Tibial nerve (tissue), 4 donors: ENCODE measurements at places on chromosomes 16 and 17.

DNA sequence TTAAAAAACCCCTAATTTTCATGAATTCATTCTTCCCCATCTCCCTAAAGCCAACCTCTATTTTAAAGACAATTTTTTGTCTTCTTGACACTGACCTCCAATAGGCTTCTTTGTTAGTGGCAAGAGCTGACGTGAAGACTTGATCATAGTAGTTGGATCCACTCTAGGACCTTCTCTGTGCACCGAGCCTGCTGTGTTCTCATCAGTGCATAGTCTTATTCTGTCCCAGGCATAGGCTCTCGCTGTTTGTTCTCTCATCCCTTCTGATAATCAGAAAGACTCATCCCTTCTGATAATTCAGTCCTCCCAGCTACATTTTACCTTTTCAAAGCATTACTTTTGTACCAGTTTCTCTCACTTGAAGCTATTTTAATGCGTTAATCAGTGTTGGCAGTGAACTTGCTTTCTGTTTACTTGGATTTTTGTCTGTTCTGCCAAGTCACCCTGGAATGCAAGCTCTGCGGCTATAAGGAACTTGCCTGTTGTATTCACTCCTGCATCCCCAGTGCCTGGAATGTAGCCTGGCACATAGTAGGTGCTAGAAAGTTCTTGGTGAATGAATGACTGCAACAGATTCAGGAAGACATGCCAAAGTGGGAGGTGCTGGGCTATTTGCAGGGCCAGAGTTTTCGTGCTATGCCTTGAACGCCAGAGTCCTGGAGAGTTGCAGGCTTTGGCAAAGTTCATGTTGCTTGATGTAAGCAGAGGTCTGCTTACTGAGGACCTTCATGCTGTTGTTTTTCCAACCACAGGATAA, 147.6 kb upstream of the MPHOSPH6 start:
- H3K27ac ChIP-seq: no peak overlapping the region

DNA sequence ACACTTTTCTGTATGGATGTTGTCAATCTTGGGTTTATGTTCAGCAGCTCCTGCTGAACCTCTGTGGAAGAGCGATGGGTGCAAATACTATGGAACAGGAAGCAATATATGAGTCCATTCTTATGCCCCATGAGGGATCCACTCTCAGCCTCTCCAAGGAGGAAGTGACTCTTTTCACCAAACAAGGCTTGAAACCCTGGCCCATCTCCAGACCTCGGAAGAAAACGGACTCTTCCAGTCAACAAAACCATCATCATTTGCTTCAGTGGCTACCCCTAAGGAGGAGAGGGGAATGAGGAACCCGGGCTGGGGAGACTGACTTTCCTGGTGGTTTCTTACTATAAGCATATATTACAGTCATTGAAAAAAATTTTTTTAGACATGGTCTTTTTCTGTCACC, 206.2 kb downstream of the AXIN2 start:
- no peak for DNase-seq
- no peak overlapping the region for H3K27ac ChIP-seq
- H3K4me1 ChIP-seq: no peaks in the 10 kb centered on the region

DNA sequence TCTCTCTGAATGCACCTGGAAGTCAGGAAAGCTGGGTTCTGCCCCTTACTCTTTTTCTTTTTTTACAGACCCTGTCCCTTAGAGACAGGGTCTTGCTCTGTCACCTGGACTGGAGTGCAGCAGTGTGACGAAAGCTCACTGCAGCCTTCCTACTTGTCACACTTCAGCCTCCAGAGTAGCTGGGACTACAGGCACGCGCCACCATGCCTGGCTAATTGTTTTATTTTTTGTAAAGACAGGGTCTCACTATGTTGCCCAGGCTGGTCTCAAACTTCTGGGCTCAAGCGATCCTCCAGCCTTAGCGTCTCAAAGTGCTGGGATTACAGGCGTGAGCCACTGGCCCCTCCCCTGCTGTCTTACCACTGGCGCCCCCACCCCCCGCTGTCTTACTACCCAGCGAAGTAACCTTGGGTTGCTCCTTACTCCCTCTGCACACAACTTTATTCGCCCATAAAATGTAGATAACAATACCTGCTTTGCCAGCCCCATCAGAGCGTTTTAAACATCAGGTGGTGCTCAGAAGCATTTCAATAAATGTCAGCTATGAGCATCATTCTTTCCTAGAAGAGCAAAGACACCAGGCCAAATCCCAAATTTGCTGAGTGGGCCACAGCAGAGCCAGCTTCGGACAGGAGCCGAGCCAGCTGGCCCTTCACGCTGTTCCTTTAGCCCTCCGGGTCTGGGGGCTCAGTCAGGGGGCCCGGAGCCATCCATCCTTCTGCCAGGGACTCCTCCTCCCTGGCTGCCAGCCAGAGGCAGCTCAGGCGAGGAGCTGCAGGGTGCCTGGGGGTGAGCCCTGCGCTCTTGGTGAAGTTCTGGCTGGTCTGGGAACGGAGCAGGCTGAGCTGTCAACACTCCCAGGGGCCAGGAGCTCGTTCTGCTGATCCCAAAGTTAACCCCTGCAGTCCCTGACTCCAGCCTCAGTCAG, 24.4 kb downstream of the SRL start:
- H3K4me3 ChIP-seq: no peak overlapping the region
- DNase-seq: no peak
- H3K27me3 ChIP-seq: no peaks in the 10 kb centered on the region

GRCh38 chr16:89565506-89566372, 5.3 kb downstream of the RPL13 start:
- H3K27ac ChIP-seq: no peak overlapping the region
- DNase-seq: no peak
- peaks cover 56% of the 10 kb centered on the region for H3K4me1 ChIP-seq
- peaks cover 5% of the 10 kb centered on the region for H3K36me3 ChIP-seq

DNA sequence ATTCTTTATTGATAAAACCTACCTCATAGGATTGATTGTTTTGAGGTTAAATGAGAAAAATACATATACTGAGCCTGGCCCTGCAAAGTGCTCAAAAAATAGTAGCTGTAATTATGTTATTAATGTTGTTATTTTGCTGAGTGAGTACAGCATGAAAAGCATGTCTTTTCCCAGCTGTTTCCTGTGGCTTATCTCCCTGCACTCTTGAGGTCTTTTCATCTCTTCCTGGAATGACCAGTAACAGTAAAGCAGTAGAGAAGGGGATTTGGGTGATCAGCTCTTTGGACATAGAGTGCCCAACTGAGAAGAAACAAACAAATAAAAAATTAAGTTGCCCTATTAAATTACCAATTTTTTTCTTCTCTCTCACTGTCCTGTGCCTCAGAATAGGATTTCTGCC, 53.7 kb downstream of the NFAT5 start:
- no peaks in the 10 kb centered on the region for H3K4me1 ChIP-seq
- no peak for DNase-seq
- no peaks in the 10 kb centered on the region for H3K27me3 ChIP-seq
- H3K27ac ChIP-seq: peak overlapping the region; percentile 56

- no peaks in the 10 kb centered on the region for H3K27me3 ChIP-seq
- H3K4me3 ChIP-seq: no peak overlapping the region
- H3K36me3 ChIP-seq: no peaks in the 10 kb centered on the region
- no peaks in the 10 kb centered on the region for H3K4me1 ChIP-seq
- peak overlapping the region; percentile 41 for H3K27ac ChIP-seq
Measured at GRCh38 chr17:17778308-17779014, 58.3 kb downstream of the SREBF1 start.

DNA sequence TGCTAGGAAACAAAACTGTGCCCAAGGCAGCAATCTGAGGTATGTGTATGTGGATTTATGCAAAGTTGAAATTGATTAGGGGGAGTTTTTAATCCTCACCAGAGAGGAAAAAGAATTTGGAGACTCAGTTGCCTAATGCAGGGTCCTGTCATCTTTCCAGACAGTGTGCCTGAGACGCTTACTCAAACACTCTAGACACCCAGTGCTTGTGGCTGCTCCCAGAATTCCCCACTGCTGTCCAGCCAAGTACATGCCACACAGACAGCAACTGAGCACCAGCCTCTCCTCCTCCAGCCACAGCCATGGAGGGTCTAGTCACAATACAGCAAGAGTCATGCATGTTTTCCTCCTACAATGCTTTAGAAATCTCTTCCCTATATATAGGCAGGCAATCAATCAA, 118.1 kb downstream of the HIC1 start:
- no peaks in the 10 kb centered on the region for H3K27me3 ChIP-seq
- DNase-seq: no peak
- H3K4me1 ChIP-seq: peaks cover 27% of the 10 kb centered on the region
- no peak overlapping the region for H3K4me3 ChIP-seq
- H3K36me3 ChIP-seq: no peaks in the 10 kb centered on the region

DNA sequence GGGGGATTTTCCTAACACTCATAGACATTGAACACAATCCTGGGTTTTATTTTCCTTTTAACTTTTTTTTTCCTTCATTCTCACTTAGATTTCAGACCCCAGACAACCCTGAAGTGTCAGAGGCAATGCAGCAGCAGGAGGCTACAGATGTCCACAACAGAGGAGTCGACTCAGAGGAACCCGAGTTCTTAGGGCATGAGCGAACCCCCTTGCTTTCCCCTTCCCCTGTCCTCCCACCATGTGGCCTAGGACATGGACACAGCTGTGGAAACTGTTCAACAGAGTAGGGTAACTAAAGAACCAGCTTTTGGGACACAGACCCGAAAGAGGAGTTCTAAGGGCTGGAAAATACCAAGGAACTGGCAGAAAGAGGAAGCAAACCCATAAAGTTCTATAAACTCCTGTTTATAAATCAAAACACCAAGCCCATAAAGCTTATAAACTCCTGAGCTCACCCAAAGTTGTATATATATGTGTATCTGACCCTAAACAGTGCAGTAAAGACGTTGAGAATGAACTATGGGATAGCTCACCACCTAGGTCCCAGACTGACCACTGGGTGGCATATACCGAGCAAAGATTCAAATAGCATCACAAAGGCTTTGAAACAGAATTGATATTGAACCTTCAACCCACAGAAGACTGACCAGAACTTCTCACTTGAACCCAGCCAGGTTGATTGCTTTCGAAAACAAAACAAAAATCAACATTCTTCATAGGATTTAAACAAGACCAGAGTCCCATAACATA, 33.9 kb downstream of the CMTM4 start:
- no peak for DNase-seq
- no peaks in the 10 kb centered on the region for H3K4me1 ChIP-seq
- H3K27me3 ChIP-seq: no peaks in the 10 kb centered on the region
- no peak overlapping the region for H3K4me3 ChIP-seq
- H3K27ac ChIP-seq: no peak overlapping the region

DNA sequence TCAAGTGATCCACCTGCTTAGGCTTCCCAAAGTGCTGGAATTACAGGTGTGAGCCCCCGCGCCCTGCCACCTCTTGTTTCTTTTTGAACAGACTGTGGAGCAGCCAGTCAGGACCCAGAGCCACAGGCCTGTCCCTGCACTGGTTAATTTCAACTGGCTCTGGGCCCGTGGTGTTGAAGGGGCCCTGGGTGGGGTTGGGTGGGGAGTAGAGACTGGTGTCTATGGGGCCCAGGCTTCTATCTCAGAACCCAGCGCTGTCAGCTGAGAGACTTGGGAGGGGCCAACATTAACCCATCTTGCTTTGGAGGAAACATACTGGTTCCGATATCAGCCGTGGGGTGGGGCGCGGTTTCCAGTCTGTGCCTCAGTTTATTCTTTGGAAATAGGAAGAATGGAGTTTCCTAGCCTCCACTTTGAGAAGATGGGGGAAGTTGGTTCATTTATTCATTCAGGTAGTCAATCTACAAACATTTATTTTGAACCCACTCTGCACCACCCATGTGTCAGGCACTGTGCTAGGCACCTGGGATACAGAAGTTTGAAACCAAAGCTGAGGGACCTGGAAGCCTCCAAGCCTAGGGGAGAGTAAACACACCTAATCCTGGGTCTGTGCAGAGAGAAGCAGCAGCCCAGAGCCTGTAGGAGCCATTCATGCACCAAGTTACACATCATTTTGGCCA, 15.5 kb upstream of the SLC4A1 start:
- H3K4me3 ChIP-seq: no peak overlapping the region
- H3K4me1 ChIP-seq: peaks cover 13% of the 10 kb centered on the region
- no peaks in the 10 kb centered on the region for H3K36me3 ChIP-seq
- H3K27ac ChIP-seq: no peak overlapping the region

DNA sequence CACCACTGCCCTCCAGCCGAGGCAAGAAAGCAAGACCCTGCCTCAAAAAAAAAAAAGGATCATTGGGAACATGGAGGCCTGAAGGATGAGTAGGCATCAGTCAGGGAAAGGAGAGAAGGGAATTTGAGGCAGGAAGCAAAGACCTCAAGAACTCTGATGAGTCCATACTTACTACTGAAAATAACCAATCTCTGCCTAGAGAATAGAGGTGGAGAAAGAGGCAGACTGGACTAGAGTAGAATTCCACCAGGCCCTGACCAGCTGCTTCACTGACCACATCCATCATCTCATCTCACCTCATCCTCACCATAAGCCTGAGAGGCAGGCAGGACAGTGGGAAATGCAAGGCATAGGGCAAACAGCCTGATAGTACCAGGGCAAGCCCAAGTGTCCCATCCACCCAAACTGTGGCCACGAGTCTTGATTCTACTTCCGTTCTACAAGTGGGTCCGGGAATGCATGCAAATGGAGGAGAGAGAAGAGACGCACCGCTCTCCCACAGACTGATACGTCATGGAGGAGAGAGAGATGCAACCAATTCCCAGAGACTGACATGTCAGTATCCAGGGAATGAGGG, 17.1 kb downstream of the ANKRD11 start:
- no peak overlapping the region for H3K4me3 ChIP-seq
- H3K27me3 ChIP-seq: no peaks in the 10 kb centered on the region
- DNase-seq: no peak
- H3K4me1 ChIP-seq: peaks cover 50% of the 10 kb centered on the region
- H3K36me3 ChIP-seq: no peaks in the 10 kb centered on the region

DNA sequence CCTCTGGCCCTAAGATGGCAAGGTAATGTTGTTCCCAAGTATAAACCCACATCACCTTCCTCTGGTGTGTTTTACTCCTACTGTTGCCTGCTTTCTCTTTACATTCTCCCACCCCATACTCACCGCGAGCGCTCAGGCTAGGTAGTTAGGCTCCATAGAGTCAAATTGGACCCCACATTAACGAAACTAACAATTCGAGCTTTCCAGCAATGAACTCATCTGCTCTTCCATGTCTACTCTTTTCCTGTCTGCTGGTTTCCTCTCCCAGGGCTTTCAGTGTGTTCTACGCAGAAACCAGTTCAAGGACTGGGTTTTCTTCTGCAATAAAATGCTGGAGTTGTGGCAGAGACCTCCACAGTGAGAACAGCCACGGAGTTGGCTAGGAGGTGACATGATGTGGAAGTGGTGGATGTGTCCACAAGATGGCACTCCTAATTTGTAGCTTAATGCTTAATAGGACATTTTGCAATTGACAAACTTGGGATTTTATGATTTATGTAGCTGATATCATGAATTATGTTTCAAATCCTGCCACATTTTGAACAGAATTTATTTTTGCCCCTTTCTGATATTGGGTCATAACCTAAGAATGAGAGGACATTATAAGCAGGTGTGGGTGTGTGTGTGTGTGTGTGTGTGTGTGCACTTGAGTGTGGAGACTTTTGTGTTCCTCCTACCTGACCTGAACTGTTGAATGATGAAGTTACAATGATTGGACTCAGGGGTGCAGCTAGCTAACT, 2.2 kb upstream of the UQCRC2 start:
- H3K4me3 ChIP-seq: no peak overlapping the region
- H3K27me3 ChIP-seq: no peaks in the 10 kb centered on the region
- DNase-seq: peak; percentile 8
- peaks cover 30% of the 10 kb centered on the region for H3K4me1 ChIP-seq
- H3K36me3 ChIP-seq: peaks cover 3% of the 10 kb centered on the region

GRCh38 chr17:21742326-21742725, 50.0 kb downstream of the KCNJ18 start:
- no peaks in the 10 kb centered on the region for H3K4me1 ChIP-seq
- no peaks in the 10 kb centered on the region for H3K36me3 ChIP-seq
- no peak overlapping the region for H3K4me3 ChIP-seq
- no peak for DNase-seq
- H3K27me3 ChIP-seq: no peaks in the 10 kb centered on the region
- H3K27ac ChIP-seq: no peak overlapping the region
